ENCODE measurements at places on chromosomes 13 and 19.

DNA sequence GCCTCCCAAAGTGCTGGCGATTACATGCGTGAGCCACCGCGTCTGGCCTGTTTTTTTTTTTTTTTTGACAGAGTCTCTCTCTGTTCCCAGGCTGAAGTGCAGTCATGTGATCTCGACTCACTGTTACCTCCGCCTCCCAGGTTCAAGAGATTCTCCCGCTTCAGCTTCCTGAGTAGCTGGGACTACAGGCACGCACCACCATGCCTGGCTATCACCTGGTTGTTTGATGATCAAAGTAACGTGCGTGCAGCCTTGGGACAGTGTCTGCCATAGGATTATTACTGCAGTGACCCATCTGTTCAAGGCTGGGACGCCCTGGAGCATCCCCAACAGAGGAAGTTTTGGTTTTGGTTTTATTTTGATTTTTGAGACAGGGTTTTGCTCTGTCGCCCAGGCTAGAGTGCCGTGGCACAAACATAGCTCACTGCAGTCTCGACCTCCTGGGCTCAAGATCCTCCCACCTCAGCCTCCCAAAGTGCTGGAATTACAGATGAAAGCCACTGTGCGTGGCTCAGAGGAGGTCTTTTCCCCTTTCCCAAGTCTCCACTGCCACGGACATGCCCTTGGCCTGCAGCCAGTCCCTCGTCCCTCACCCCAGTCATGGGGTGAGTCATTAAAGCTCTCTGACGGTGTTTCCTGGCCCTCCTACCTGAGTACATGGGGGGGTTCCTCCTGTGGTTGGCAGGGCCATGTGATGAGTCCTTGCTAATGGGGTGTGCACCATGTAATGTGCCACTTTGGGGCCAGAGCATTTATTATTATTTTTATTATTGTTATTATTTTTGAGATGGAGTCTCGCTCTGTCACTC lies 65.6 kb downstream of the IER2 start:
- no peak for DNase-seq
- H3K36me3 ChIP-seq, result no peaks in the 10 kb centered on the region
- peak overlapping the region; percentile 64 for H3K27ac ChIP-seq
- H3K4me3 ChIP-seq, result peak overlapping the region; percentile 67

GRCh38 chr19:21569494-21569865 lies 64.1 kb downstream of the ZNF429 start:
- peak overlapping the region; percentile 99 for H3K27ac ChIP-seq
- H3K4me1 ChIP-seq, result peaks cover 7% of the 10 kb centered on the region
- peaks cover 9% of the 10 kb centered on the region for H3K36me3 ChIP-seq
- H3K27me3 ChIP-seq, result no peaks in the 10 kb centered on the region
- DNase-seq, result peak; percentile 43

GRCh38 chr13:30654430-30654829 lies 36.7 kb downstream of the USPL1 start:
- H3K27me3 ChIP-seq, result no peaks in the 10 kb centered on the region
- peak overlapping the region; percentile 31 for H3K4me3 ChIP-seq
- H3K36me3 ChIP-seq, result peaks cover 71% of the 10 kb centered on the region
- peaks cover 47% of the 10 kb centered on the region for H3K4me1 ChIP-seq
- H3K27ac ChIP-seq, result peak overlapping the region; percentile 76

DNA sequence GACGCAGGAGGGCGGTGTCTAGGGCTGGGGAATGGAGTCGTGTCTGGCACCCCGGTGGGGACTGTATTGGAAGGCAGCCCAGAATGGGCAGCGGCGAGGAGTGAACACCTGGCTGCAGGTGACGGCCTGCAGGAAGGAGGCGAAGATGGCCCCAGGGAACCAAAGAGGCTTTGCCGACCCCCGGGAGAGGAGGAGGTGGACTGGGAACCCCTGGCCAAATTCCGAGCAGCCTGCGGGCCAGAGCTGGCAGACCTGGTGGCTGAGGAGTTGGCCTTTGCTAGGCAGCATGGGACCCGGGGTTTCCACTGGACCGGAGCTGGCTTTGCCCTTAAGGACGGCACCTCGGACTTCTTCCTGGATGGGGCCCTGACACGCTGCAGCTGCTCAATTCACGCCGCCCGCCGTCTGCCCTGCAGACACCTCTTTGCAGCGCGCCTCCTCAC lies 25.9 kb downstream of the ZSWIM9 start:
- peaks cover 6% of the 10 kb centered on the region for H3K4me1 ChIP-seq
- no peak overlapping the region for H3K4me3 ChIP-seq
- no peak overlapping the region for H3K27ac ChIP-seq
- DNase-seq, result no peak
- no peaks in the 10 kb centered on the region for H3K27me3 ChIP-seq
- H3K36me3 ChIP-seq, result peaks cover 6% of the 10 kb centered on the region

GRCh38 chr13:98675837-98676236 lies 76.6 kb downstream of the SLC15A1 start:
- H3K4me1 ChIP-seq, result no peaks in the 10 kb centered on the region
- H3K36me3 ChIP-seq, result no peaks in the 10 kb centered on the region
- no peak overlapping the region for H3K27ac ChIP-seq
- no peak overlapping the region for H3K4me3 ChIP-seq
- H3K27me3 ChIP-seq, result peaks cover 14% of the 10 kb centered on the region

GRCh38 chr13:95553581-95554385 lies 1.3 kb downstream of the CLDN10 start:
- H3K36me3 ChIP-seq, result no peaks in the 10 kb centered on the region
- H3K4me3 ChIP-seq, result peak overlapping the region; percentile 23
- no peak overlapping the region for H3K27ac ChIP-seq
- peaks cover 7% of the 10 kb centered on the region for H3K4me1 ChIP-seq
- no peak for DNase-seq

DNA sequence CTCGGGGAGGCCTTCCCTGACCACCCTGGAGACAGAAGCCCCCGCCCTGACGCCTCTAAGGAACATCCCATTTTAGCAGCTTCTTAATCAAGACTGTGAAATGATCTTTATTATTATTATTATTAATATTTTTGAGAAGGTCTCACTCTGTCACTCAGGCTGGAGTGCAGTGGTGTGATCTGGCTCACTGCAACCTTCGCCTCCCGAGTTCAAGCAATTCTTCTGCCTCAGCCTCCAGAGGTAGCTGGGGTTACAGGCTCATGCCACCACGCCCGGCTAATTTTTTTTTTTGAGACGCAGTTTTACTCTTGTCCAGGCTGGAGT lies 3.6 kb upstream of the DAND5 start:
- H3K4me3 ChIP-seq, result peak overlapping the region; percentile 82
- peaks cover 4% of the 10 kb centered on the region for H3K36me3 ChIP-seq
- DNase-seq, result no peak
- H3K27me3 ChIP-seq, result no peaks in the 10 kb centered on the region
- H3K27ac ChIP-seq, result no peak overlapping the region
